NCI-H460 (cell line): ENCODE measurements at places on chromosomes 2 and 18. TPM values are rescaled to one million over a fixed set of nuclear protein-coding genes. Genes with fewer than 3 reads are reported as not detected.
A peak's percentile ranks its signal among the peaks of the same experiment; 100 is the strongest.

- DNase-seq: peak; percentile 25
These were observed 550 bp downstream of the MFSD6 start for GRCh38 chr2:190408538-190409271.

UGT1A3 gene
- not detected in 2 replicates for total RNA-seq

AQP12B gene
- total RNA-seq: not detected in 2 replicates

DNA sequence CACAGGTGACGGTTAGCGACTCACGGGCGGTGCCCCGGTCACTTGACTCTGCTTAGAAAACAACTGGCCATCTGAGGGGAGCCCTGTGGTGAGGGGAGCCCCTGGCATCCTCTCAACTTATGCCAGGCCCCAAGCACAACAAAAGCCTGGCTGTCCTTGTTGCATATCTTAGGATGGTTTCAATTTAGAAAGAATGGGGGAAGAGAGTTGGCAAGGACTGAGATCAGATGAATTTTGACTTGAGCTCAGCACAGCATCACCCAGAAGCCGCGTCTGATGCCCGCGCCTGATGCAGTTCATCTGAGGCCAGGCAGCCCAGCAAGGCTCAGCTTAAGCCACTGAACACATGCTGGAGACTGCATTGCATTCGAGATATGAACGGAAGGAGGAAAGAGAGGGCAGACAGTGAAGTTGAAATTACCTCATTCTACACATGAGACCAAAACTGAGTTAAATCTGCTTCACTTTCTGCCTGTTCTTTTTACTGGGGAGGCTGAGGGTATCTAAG, 36.8 kb downstream of the MYT1L start:
- DNase-seq: no peak

GRCh38 chr18:47964053-47964452, 33.6 kb upstream of the SMAD2 start:
- DNase-seq: no peak

- no peak for DNase-seq
These were observed 37.0 kb upstream of the NOSTRIN start for GRCh38 chr2:168765401-168765800.

DNA sequence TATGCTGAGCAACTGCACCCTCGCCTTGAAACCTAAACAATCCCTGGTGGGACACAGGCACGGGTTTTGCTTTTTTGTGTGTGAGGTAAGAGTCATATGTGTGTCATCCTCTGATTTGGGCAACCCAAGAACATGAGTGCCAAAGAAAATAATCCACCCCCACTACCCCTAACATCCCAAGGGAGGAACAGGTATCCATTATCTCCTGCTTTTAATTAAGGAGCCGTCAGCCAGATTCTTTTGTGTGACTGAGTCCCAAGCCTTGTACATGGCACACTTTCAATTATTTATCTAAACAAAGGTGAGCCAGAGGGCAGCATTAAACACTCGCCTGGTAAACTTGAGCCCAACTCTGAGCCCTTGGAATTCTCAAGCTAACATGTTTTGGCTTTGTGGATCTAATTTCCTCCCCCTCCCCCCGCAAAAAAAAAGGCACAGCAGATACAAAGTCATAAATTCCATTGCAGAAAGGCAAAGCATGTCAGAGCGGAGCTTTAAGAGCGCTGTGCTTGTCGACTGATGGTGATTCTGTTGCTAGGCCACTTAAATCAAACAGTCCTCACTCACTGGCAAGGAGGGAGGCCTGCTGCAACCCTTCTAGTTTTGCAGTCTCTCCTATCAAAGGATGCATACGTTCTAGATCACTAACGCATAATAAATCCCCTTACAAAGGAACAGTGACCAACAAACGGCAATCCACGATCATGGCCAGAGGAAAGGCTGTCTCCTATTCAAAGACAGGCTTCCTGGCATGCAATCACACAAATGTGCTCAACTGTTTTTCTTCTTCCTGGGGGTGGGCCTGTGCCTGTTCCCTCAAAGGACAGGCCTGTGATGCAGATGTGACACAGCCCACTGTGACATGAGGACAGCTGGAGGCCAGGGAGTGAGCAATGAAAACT, 143.5 kb upstream of the LMAN1 start:
- no peak for DNase-seq

SLC25A12 gene
- 19.6 and 25.0 TPM in 2 replicates for total RNA-seq

MREG gene
- total RNA-seq: 3.4 and 4.1 TPM in 2 replicates

NEU2 gene
- total RNA-seq: not detected in 2 replicates

GRCh38 chr2:101613056-101613704, 84.3 kb upstream of the MAP4K4 start:
- DNase-seq: no peak

DNA sequence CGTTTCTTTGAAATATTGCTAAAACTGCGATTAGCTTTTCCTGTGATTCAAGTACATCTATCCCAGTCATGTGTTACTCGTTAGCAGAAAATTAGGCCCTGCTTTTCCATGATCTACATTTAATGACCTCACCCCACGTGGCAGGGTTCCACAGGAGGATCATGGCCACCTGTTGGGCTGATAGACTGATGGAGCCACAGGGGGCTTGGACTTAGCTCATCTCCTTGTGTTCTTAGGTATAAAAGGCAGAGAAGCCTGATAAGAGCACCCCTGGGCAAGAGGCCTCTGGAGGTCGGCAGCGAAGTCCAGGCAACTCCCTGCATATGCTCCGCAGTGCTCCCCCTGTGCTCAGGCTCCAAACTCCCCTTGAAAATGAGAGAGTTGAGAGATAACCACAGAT, 12.9 kb downstream of the FZD7 start:
- no peak for DNase-seq

GALNT3 gene
- 0.92 and 1.1 TPM in 2 replicates for total RNA-seq

DNA sequence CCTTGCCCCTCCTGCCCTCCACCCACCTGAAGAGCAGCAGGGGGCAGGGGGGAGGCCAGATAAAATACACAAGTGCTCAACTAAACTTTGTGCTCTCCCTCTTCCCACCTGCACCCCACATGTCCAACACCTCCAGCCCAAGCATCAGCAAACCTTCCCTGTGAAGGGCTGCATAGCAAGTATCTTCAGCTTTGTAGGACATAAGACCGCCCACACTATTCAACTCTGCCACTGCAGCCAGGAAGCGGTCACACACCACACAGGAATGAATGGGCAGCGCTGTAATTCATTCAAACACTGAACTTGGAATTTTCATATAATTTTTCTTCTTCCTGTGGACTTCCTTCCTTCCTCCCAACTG, 27.5 kb downstream of the TFCP2L1 start:
- no peak for DNase-seq

SLC4A5 gene
- total RNA-seq: 0.40 and 1.6 TPM in 2 replicates

- DNase-seq: peak; percentile 74
These were observed 308.9 kb downstream of the PDE11A start for GRCh38 chr2:177763531-177764265.

DNA sequence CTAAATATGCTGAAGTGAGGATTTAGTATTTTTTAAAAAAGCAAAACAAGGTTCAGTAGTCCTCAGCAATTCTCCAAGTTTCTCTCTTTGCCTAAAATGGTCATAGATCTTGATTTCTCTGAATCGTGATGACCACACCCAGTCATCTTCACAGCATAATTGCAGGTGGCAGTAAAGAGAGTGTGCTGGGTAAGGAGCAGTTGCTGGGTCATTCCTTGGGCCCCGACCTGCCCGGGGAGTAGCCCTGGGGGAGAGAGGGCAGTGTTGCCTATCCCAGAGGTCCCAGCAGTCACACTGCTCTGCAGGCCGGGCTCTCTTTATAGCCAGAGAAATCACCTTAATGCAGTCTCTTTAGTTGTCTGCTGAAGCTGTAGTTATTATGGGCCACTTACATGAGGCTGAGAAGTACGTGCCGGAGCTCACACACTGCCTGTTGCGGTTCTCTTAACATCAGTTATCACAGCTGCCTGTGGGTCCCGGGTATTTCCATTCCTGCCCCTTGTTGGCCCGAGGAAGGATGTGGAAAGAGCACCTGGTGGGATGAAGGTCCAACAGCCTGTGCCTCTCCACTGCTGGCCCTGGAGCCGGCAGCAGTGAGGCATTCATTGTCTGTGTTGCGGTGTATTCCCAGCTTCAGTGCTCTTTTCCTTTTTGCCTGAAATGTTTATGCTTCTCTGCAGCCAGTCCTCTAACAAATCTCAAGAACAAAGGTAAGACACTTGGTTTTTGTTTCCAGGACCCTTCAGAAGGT, 230.1 kb downstream of the ALPK2 start:
- no peak for DNase-seq

SERPINB12 gene
- not detected in 2 replicates for total RNA-seq

DNA sequence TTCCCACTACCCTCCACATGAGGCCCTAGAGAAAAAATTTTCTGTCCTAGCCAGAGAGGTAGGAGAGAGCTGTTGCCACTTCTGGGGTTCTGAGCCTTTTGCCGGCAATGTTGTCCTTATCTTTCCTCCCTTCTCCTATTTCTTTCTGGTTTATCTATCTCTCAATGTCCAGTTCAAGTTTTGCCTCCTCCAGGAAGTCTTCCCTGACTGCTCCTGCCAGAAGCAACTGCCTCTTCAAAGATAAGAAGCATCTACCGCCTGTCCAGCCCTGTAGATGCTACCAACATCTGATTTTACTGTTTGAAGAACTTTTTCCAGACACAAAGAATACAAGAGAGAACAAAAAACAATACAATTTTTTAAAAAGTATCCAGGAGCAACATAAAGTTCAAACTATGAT, 220.8 kb upstream of the KLHL29 start:
- DNase-seq: no peak
